Stimulated activated CD8-positive, alpha-beta memory T cell treated with anti-CD3 and anti-CD28 coated beads, Interleukin-4, amount 100 ng/mL, for 4 hours (primary cell): ENCODE measurements at places on chromosomes 1 and 21.

GRCh38 chr1:91631718-91632330 is 131.2 kb downstream of the CDC7 start:
- no peak for DNase-seq

- DNase-seq: no peak
Observed at GRCh38 chr1:100358210-100358609, 5.9 kb downstream of the CDC14A start.

GRCh38 chr1:15226388-15227255 is 20.4 kb upstream of the FHAD1 start:
- no peak for DNase-seq

DNA sequence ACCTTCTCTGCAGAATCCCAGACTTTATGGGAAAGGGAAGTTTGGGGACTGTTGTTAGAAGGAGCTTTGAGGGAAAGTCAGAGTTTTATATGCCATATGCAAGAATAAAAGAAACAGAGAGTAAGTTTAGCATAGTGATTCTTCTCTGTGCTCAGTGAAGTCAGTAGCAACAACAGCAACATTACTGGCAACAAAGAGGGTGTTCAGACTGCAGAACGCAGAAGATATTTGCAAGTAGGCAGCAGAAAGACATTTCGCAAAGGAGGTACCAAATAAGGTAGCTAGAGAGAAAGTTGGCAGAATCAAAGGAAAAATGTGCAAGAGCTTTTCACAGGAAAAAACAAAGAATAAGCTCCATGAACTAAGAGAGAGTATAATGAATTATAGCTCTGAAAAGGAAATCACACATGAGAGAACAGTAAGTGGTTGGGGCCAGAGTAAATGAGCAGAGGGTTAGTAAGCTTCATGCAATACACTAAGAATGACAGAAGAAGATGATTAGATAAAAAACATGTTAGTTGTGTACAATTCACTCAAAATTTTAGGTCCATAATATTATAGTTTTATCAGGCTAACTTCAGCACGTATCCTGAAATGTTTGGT is 98.1 kb downstream of the NEGR1 start:
- DNase-seq: no peak

GRCh38 chr1:229114315-229114714 is 156.6 kb upstream of the RAB4A start:
- DNase-seq: no peak

DNA sequence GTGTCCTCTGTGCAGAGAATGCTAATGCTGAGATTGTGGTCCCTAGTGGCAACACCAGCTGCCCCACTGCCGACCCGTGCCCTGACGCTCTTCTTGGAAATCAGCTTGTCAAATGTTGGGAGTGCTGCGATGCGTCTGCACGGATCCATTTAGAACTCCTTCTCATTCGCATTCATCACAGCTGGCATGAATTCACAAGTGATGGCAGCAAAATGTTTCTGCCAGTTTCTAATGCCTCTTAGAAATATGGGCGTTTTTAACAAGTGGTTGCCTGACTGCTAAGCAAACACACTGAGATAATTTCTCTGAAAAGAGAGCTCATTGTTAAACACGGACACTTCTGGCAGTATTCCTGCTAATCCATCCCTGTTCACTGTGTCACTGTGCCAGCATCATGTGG is 131.9 kb upstream of the KCNJ6 start:
- DNase-seq: no peak

GRCh38 chr1:222904451-222904850 is 89.6 kb downstream of the DISP1 start:
- no peak for DNase-seq

- DNase-seq: no peak
Observed at GRCh38 chr1:37691497-37692077, 729 bp upstream of the CDCA8 start.
